Astrocyte (in vitro differentiated cells and primary cell): ENCODE measurements at places on chromosomes 3 and 15.
A peak's percentile ranks its signal among the peaks of the same experiment; 100 is the strongest.

- no peak for DNase-seq
Measured at GRCh38 chr3:161689584-161690298, 193.1 kb downstream of the OTOL1 start.

- no peak for DNase-seq
Measured at GRCh38 chr3:52299247-52299878, 11.7 kb downstream of the GLYCTK start.

DNA sequence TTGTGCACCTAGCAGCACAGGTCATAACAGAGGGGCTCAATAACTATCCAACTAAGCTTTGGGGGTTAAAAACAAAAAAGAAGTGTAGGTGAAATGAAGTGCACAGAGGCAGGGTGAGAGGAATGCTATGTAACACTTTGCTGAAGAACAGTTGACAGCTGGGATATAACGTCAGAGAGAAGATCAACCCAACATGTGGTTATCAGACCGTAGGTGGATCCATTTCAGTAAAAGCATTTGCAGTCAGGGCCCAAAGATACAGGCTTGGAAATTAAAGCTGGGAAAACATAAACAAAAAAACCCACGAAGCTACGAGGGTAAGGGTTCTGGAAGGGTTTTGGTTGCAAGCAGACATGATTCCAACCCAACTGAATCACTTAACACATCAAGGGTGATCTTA, 377.5 kb upstream of the NR2F2 start:
- DNase-seq = no peak

- DNase-seq = no peak
Measured at GRCh38 chr3:173902871-173903270, 505.3 kb downstream of the NLGN1 start.

- DNase-seq = peak; percentile 6
Measured at GRCh38 chr3:42894698-42895579, 11.0 kb upstream of the ZNF662 start.

- no peak for DNase-seq
Measured at GRCh38 chr15:59924812-59925522, 79.1 kb upstream of the FOXB1 start.
